ENCODE measurements at places on chromosomes 7 and 10. TPM values are rescaled to one million over a fixed set of nuclear protein-coding genes. Genes with fewer than 3 reads are reported as not detected.

- DNase-seq = no peak
These were observed 62.0 kb downstream of the BBS9 start for GRCh38 chr7:33191340-33191739.

DNA sequence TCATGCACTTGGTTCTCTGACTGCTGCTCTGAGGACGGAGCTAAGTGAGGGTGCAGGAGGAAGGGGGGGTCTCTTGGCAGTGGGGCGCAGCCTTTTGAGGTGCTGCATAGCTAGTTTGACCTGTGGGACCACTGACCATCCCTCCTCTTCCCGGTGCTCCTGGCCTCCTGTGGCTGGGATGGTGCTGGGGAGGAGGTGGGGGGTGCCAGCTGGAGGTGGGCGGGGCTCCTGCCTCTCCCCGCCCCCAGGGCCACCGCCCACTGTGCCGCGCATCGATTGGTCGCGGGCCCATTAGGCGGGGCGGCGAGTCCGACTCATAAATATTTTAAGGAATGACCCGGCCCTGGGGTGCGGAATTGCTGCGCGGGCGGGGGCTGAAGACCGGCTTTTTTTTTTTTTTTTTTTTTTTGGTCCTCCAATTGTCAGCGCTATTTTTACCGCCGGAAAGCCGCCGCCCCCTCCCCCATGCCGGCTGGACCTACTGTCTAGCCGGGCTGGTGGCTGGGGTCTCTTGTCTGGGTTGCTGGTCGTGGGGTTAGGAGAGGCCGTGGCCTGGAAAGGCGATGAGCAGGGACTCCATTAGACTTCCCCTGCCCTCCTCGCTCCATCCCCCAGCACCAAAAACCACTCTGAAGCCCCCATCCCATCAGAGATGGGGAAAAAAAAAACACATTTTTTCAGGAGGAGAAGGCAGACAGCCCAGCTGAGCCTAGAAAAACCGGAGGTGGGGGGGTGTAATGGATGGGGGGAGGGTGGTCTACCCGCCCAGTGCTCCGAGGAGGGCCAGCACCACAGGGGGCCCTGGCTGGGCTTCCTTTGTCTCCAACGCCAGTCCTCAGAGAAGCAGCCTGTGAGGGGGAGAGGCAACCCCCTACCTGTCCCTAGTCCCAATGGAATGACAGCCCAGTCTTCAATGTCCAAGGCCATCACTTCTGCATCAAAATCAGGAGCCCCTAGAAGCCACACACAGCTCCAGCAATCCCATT, 6.4 kb downstream of the SH2B2 start:
- no peak for DNase-seq

The UCMA gene
- total RNA-seq = not detected

GRCh38 chr10:35783305-35783838, 141.3 kb upstream of the FZD8 start:
- DNase-seq = no peak

DNA sequence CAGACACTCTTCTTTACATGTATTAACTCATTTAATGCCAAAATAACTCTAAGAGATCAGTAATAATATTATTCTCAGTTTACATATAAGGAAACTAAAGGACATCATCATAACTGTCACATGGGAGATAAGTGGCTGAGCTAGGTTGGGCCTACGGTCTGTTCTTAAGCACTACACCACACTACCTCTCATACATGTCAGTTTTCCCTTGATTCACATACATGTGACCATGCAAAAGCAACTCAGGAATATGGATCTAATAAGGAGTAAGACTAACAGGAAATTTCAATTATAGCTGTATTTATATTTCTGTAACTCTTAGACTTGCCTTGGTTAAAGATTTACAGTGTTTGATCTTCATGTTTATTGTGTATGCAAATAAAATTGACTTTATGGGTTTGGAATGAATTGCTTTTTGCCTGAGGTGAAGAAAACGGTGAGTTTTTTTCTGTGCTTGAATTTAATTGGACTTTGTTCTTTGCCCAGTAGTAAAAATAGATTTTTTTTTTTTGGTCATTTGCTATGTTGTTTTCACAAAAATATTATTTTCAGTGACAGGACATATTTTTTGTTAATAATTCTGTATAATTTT, 69.7 kb downstream of the CYP51A1 start:
- no peak for DNase-seq

Data from omental fat pad (tissue), 4 donors.